ENCODE measurements at places on chromosomes 7 and 10.

GRCh38 chr10:60276232-60276631 lies 113.4 kb downstream of the ANK3 start:
- no peak for DNase-seq

- DNase-seq: no peak
Observed at GRCh38 chr10:117928741-117929140, 118.0 kb downstream of the RAB11FIP2 start.

DNA sequence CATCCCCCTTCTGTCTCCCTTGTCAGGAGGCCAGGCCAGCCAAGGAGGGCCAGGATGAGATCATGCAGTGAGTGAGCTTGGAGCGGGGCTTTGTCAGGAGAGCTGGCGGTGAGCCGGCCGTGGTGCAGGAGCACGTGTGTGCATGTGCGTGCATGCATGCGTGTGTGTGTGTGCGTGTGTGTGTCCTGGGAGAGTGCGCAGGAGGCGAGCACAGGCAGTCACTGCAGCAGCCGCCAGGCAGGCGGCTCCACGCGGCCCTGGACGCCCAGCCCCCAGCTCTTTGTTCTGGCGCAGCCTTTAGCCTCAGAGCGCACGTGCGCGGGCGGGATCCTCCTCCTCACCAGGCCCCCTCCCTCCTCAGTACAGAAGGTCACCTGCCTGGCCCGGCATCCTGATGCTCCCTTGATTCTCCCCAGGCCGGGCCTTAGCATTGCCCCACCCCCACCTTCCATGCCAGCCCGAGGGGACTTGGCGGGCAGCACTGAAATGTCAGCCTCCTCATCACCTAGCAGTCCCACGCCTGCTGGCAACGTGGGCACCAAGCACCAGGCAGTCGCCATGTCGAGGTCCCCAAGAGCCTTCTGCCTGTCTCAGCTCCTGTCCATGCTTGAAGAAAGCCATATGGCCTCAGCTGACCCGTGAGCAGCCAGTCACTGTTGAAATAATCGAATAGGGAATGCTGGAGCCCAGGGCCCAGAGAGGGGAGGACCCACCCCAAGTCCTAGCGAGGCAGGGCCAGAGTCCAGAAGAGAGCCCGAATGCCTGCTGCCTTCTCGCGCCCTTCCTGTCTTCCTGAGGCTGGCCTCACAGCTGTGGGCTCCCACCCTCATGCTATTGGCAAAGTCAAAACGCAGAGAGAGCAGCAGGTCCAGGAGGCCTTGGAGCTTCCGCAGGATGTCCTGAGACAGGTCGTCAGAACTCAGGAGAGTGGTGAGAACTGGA lies 125.9 kb upstream of the PPIF start:
- DNase-seq: peak; percentile 78

DNA sequence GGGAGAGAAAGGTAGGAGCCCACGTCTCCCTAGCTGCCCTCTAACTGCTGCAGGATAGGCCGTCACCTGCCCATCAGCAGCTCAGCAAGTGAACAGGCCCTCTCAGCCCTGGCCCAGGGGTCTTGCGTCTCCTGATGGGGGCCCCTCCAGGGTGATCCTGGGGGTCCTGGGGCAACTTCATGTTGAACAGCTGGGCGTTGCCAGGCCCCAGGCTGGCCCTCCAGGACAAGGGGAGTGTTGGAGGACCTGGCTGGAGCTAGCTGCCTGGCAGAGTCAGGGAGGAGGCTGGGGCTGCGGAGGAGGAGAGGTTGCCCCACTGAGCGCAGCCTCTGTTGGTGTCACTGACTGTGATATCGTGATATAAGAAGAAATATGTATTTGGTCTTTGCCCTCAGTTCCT lies 34.7 kb downstream of the SPOCK2 start:
- no peak for DNase-seq

DNA sequence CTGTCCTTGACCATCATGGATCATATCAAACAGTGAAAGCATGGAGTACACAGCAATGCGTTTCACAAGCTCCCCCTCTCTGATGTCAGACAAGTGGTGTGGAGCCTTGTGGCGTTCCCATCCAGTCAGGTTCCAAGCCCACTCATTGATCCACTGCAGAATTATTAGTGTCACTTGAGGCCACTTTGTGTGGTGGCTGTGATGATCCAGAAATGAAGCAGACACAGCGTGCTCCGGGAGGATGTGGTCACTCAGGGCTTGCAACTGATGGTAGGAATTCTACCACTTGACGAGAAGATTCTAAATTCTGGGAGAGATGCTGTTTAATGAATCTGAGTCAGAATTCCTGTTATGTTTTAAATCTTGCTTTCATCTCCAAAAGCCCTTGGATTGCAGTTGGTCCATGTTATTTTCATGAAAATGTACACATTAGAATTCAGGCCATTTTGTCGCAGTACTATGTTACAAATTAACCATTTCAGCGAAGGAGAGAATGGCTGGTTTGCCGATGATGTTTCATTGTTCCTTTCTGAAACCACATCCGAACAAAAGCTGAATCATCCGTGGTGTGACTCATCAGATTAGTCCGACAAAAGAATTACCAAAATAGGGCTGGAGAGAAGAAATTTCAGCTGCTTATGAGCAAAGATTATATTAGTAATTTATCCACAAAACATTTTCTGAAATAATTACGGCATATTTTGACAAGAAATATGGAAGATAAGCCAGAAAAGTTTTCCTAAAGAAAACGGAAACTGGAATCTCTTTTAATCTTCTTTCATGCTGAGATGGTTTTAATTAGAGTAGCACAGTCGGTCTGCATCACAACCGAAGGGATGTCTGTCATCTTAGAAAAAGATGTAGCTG lies 48.1 kb downstream of the INSYN2A start:
- DNase-seq: no peak

GRCh38 chr7:117061751-117062150 lies 108.5 kb downstream of the ST7 start:
- no peak for DNase-seq

GRCh38 chr7:17134786-17135185 lies 163.7 kb upstream of the AHR start:
- DNase-seq: no peak

GRCh38 chr10:121511943-121512342 lies 86.3 kb downstream of the FGFR2 start:
- no peak for DNase-seq

DNA sequence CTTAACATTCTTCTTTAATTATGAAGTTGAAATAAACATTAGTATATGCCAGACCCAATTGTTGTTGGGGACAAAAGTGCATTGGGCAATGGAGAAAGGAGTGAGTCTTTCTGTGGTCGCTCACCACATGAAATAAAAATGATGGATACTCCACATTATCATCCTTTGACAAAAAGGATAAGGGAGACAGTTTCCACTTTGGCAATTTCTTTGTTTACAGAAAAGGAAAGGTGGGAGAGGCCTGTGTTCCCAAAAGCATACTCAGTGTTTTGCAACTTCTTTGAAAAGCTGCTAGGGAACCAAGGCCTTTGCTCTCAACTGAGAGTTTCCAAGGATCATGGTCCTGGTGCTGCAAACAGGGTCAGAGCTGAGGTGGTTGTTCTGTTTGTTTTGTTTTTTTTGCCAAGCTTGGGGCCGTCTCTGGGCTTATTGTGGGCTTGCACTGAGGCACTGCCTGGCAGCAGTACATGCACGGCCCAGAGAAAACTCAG lies 341.9 kb downstream of the TNS3 start:
- no peak for DNase-seq

DNA sequence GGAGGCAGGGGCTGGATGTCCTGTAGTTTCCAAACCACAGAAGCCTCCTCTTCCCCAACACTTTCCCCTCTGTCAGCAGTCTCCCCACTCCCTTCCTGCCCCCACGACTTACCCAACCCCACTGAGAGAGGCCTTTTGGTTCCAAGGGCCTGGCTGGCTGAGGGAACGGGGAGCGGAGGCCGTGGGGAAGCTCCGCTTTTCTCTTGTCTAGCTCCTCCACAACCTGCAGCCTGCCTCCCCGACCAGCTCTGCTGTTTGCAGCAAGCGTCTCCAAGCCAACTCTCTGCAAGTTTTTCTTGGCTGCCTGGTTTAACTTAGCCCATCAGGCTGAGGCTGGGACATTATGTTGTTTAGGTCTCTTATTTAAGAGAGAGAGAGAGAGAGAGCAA lies 126.8 kb downstream of the NEURL1 start:
- no peak for DNase-seq

GRCh38 chr7:37032258-37032601 lies 307.9 kb upstream of the AOAH start:
- DNase-seq: no peak

DNA sequence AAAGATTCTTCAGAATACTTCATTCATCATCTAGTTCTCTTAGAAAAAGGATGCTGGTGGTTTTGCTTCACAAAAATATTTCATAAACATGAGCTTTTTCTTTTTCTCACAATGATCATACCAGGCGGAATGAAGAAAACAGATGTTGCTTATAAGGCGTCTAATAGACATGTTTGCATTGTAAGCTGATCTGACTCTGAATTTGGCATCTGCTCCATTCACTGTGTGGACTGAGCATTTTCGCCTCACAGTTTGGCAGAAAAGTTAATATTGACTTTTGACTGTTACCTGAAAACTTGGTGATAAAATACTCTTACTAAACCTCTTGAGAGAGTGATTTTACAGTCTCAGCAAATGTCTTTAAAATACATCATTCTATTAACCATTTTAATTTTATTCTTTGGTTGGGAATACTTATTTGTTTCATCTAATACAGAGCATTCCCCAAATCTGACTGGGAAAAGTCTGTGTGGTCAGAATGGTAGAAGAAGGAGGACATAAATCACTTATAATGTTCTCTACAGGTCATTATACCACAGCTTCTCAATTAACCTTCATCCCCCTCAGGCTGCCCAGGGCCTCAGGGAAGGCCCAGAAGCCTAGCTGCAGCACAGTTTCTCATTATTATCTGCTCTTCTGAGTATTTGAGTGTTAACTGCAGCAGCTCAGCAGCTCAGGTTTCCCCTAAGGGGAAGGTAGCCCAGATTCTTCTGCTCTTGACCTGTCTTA lies 121.6 kb upstream of the KAT6B start:
- no peak for DNase-seq

GRCh38 chr7:44224080-44224973 lies 23.5 kb downstream of the YKT6 start:
- no peak for DNase-seq

DNA sequence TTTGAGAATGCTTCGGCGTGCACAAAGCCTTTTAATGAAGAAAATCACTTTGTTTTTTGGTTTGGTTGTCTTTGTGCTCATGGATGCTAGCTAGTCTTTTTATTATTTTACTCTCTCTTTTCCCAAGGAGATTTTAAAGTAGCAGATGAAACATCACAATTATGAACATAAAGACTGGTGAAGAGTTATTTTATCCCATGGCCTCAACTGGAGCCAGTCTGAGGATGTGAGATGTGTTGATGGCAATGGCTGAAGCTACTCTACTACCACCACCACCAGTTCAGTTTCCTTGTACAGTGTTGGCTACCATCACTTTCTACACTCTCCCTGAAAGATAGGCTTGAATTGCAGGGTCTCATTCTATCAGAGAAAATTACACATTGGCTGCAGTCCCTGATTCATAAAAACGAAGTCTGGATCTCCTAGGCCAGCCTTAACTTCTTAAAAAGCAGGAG lies 494 bp upstream of the HERC4 start:
- no peak for DNase-seq

DNA sequence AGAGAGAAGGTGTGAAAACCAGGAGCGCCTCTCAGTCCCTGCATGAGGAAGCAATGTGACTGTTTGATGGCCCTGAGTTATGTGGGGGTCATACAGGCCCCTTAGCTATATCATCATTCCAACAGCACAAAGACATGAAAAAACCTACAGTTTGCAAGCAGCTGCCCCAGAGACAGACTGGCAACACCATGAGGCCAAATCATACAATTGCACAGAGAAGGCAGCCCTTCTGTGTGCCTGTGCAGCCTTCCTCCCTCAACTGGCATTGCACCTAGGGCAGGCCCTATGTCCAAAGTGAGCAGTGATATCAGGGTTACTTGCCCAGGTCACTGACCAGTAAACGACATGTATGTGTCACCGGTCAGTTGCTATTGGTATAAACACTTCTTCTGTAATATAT lies 41.6 kb downstream of the GPRIN2 start:
- DNase-seq: no peak

DNA sequence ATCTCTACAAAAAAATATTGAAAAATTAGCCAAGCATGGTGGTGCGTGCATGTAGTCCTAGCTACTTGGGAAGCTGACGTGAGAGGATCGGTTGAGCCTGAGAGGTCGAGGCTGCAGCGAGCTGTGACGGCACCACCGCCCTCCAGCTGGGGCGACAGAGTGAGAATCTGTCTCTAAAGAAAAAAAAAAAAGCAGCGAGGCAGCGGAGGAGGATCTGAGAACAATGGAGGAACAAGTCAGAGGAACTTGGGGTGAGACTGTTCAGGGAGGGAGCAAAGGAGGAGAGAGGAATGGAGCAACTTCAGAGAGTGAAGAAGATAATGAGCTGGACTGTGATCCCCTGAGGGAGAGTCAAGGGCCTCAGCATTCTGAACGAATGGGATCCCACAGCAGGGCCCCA lies 85.4 kb downstream of the MKX start:
- DNase-seq: no peak

DNA sequence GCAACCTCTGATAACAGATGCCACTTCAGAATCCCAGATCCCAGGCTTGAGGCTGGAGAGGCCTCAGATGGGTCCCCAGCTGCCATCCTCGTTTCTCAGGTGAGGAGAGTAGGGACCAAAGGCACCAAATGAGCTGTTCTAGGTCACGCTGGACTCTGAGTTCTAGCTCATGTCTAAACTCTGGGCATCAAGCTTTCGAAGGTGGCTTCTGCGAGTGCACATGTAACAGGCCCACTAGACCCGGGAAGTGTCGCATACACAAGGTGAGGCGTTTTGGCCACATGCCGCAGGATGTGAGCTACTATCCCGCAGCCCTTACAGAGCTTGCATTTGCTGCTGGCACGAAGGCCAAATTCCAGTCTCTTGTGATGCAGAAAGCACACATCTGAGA lies 355.1 kb upstream of the SHH start:
- DNase-seq: no peak

DNA sequence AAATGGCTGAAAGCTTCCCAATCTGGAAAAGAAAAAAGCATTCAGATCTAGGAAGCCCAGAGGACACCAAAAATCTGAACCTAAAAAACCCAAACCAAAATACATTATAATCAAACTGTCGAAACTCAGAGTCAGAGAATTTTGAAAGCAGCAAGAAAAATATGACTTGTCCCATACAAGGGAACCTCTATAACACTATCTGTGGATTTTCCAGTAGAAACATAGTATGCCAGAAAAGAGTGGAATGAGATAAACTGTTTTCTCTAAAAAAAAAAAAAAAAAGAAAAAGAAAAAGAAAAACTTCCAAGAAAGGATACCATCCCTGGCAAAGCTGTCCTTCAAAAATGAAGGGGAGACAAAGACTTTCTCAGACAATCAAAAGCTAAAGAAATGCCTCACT lies 179.0 kb downstream of the POM121L12 start:
- DNase-seq: no peak

DNA sequence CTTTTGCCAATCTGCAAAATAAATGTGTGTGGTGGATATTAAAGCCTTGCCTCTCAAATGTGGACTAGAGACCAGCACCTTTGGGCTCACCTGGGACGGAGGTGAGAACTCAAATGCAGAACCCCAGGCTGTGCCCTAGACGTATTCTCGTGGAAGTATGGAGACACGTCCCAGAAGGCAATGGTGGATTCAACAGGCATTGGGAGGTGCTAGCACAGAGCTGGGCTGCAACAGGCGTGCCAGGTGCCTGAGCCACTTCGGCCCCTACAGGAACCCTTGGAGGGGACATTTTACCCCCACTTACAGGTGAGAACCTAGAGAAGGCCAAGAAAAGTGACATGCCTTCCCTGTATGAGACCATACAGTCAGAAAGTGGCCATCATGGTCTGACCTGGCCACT lies 12.2 kb downstream of the DDX56 start:
- DNase-seq: no peak

GRCh38 chr7:128322040-128322643 lies 21.6 kb downstream of the RBM28 start:
- no peak for DNase-seq

GRCh38 chr7:69374044-69374425 lies 224.2 kb upstream of the AUTS2 start:
- DNase-seq: no peak

All from hypothalamus (tissue), 51 donors.